ENCODE measurements at places on chromosomes 12 and 14.
A peak's percentile ranks its signal among the peaks of the same experiment; 100 is the strongest.

DNA sequence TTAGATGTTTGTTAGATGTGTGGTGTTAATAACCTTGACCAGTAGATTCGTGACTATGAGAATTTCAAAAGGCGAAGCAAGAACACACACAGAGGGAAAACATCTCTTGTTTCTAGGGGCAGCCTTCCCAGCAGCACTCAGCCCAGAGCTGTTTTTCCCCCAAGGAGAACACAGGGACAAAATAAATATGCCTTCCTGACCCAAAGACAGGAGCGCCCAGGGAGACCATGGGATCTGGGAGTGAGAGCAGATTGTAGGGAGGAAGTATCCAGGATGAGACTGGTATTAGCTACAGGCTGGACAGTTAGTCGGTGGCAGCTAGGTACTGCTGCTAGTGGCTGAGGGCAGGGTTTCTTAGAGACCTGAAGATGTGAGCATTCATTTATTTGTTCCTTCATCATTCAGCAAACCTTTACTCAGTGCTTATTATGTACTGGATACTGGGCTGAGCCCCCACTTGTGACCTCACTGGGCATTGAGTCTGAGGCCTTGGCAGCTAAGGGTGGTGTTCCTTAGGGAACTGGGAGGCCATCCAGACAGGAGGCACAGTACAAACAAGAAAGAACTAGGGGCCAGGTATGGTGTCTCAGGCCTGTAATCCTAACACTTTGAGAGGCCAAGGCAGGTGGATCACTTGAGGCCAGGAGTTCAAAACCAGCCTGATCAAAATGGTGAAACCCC lies 469.8 kb downstream of the ZFP36L1 start:
- no peak for DNase-seq

DNA sequence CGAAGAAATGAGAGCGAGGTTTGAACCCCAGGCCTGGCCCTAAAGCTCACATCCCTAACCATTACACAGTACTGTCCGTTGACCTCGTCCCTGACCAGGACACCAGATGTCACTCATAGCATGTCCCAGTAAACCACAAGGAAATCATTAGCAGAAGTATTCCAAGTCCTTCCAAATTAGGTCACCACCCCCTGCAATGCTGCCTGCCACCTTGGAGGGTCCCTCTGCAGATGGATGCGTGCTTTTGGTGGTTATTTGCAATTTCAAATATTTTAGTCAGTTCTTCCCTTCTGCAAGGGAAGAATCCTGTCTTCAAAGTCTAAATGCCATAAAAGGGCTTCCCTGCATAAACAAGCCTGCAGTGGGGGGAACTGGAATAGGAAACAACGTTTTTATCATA lies 71.3 kb downstream of the CLMN start:
- no peak for DNase-seq

DNA sequence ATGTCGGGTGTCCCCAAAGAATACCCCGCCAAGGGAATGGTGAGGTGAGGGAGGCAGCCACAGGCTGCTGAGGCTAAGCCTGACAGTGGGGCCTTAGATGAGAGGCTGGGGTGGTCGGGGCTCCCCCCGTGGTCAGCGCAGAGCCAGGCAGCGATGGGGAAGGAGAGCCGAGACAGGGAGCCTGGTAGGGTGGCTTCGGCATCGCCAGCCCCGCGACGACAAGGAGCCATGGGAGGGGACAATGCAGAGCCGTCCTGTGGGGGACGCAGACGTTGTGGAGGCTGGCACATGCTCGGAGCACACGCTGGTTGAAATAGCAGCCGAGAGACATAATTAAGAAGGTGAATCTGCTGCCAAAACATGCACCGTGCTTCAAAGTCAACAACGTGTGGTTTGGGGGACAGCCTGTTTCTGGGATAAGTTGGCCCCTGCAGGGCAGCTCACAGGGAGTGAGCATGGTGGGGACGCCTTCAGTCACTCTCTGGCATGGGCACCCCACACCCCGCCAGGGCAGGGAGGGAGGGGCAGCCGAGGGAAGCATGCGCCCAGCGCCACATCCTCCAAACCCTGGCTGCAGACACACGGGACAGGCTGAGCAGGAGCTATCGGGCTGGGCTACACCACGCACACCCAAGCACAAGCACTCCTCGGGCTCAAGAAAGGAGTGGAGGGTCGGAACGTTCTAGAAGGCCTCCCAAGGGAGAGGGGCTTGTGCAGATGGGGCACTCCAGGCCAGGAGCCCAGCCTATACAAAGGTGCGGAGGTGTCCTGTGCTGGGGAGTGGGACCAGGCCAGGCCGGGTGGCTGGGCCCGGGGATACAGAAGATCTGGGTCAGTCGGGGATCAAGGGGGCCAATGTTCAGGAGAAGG lies 66.6 kb upstream of the C14orf180 start:
- no peak for DNase-seq

DNA sequence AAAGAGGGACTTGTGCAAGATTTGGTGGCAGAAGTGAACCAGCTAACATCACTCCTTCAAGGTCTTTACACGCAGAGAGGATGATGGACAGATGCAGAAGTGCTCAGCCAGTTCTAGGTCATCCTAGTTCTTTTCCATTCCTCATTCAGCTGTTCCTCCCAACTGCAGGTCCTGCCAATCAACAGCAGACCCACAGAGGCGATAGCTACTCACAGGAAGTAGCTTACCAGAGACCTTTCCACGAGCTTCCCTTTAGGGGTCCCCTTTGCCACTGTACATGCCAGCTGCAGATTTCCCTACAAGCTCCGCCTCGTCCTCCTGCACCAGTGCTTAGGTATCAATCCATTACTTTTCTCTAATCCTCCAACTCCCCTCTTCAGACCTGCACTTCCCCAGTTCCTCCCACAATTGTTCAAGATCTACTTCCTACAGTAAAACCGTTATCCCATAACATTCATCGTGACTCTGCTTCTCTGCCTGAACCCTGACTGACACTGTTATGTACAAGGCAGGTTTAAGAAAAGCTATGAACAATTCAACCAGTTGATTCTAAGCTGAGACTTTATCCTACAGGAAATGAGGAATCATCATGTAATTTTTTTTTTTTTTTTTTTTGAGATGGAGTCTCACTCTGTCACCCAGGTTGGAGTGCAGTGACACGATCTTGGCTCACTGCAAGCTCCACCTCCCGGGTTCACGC lies 22.5 kb downstream of the RECQL start:
- DNase-seq: no peak

DNA sequence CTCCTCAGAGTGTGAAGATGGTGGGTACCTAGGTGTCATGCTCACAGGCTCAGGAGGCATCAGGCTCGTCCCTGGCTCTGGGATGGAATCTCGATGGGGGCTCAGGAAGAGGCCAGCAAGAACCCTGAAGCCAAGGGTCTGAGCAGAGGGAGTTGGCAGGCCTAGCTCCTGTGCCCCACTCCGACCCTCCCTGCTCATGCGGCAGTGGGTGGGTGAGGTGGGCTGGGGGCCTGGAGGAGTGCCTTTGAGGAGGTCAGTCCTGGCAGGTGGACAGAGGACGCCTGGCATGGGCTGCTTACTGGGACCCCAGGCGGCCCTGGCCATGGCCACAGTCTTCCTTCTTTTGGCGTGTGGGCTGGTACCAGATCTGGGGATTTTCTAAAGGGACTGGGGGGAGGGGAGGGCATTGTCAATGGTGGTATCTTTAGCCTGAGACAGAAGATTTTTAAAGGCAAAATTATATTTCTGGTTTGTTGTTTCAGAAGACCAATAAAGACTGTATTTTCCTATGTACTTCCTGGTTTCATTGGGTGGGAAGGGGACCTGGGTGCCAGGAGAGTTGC lies 16.0 kb downstream of the LRTM2 start:
- DNase-seq: no peak

DNA sequence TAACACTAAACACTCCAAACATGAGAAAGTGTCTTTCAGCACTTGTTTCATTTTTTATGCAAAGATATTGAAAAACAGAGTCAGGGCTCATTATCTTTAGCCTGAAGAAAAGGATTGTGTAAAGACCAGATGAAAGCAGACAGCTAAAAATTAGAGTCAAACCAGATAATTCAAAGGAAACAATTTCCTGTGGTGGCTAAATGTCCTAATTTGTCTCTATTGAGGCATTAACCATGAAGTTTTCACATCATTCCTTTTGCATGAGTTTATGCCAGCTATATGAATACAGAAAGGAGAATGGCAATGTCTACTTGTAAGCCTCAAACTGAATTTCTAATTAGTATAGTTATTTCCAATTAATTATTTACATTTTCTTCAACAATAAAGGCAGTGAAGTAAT lies 338.5 kb downstream of the FSCB start:
- no peak for DNase-seq

DNA sequence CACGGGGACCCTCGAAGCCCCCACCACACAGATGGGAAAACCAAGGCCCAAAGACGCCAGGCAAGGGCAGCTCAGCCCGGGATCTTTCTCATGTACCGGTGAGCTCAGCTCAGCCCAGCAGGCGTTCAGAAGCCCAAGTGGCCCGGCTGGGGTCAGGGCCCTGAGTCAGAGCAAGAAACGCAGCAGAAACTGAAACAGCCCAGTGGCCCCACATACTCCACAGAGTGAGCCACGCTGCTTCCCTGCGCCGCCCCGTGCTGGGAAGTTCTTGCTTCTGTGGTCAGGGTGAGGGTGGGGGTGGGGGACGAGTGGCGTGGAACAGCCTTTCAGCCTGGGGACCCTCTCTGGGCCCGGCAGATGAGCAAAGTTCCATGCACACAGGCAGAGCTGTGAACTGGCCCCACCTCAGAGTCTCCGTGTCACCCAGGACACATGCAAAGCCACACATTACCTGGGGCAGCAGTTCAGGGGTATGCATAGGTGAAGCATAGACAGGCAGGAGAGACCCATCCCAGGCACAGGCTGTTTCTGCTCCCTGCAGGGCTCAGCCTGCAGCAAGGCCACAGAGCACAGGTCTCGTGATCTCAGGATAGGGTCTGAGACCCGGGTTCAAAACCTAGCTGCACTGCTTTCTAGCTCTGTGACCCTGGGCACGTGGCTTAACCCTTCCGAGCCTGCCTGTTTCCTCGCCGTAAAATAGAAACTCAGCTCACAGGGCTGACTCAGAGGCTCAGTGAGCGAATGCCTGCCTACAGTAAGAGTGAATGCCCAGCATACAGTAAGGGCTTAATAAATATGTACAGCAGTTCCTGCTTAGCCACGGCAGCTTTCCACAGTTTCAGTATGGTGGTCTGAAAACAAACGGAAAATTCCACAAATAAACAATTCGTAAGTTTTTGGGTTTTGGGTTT lies 21.6 kb downstream of the NCOR2 start:
- peak; percentile 14 for DNase-seq

DNA sequence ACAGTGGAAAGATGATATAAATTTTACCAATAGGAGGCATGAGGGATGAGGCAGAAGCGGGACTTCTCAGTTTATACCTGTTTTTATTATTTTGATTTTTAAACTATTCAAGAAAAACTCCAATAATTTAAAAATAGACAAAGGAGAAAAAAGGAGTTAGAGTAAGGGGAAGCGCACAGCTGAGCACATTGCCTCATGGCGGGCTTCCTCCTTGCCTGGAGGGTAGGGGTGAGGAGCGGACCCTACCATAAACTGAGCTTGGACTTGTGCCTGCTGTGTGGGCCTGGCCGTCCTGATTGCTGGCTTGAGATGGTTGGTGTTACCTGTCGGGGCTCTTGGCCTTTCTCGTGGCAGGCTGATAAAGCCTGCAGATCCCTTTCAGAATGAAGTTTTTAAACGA lies 15.1 kb upstream of the HIP1R start:
- DNase-seq: no peak

GRCh38 chr14:44828023-44828422 lies 133.7 kb downstream of the KLHL28 start:
- DNase-seq: no peak

GRCh38 chr12:50620109-50620977 lies 115.6 kb downstream of the DIP2B start:
- DNase-seq: no peak

DNA sequence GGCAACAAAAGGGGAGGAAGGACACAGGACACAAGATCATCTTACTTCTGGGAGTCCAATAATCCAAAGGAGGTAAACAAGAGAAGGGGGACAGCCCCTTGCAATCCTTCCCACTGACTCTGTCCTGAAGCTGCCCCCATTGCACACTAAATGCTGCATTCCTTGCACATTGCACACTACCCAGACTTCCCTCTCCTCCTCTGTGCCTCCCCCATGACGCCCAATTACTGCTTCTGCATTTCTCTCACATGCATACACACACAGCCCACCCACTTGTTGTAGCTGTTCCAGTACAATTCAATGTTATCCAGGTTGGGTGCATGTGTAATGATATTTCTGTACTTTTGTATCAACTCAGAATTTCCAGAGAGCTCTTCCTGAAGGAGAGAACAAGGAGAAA lies 5.5 kb downstream of the NDRG2 start:
- no peak for DNase-seq

DNA sequence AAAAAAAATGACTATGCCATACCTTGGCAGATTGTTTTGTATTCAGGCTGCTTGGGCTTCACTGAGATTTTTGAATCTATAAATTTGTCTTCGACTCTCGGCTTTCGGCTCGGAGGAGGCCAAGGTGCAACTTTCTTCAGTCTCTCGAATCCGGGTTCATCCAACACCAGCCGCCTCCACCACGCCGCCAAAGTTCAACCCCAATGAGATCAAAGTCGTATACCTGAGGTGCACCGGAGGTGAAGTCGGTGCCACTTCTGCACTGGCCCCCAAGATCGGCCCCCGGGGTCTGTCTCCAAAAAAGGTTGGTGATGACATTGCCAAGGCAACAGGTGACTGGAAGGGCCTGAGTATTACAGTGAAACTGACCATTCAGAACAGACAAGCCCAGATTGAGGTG lies 12.4 kb upstream of the SPPL3 start:
- DNase-seq: no peak
